ENCODE measurements at places on chromosomes 2 and 18. TPM values are rescaled to one million over a fixed set of nuclear protein-coding genes. Genes with fewer than 3 reads are reported as not detected.
A peak's percentile ranks its signal among the peaks of the same experiment; 100 is the strongest.

DNA sequence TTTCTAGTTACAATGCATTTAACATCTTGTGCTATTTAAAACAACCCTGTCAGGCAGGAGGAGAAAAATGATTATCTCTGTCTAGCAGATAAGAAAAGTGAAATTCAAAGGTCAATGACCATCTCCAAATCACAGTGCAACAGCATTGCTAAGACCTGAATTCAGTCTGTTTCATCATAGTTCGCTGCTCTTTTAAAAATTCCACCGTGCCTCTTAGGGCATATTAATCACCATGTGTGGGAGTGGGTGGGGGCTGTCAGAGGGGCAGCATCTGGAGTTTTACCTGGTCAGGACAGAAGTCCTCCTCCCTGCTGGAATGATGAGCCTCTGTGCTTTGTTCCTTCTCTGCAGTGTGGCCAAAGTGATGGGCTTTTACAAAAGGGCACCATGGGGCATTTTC, 418.7 kb upstream of the RGPD4 start:
- no peak for DNase-seq

- no peak for DNase-seq
Observed at GRCh38 chr2:47039913-47040562, 115.1 kb downstream of the STPG4 start.

DNA sequence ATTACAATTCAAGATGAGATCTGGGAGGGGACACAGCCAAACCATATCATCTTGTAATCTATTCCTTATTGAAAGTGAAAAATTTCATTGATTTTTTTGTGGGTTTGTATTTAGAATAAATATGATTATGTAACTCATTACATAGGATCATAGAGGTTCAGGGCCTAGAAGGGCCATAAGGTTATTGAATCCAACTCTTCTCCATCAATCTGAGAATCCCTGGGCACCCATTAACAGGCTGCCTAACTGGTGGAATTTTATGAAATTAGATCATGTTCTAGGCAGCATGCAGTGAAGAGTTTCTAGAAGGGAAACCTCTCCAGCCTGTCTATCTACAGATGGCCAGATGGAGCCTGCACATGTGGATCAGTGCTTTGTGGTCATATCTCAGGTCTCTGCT, 6.3 kb upstream of the APOB start:
- DNase-seq = no peak

GRCh38 chr2:73877071-73877802, 15.6 kb upstream of the ACTG2 start:
- no peak for DNase-seq

DNA sequence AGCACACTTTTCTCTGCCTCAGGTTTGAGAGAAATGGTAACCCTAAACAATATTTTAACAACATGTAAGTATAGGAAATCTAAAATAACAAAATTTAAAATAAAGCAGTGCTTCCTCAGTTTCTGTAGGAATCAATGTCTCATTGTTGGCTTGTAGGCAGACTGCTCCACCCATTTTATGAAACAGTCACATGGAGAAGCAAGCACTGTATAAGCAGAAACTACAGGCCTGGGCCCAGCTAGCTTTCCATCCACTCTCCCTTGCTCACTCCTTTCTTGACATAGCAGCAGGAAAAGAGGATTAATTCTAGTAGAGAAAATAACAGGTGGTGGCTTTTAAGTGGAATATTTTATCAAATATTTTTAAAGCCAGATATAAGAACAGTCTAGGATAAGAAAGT, 97.2 kb downstream of the PLEKHM3 start:
- DNase-seq = no peak

DSG1 gene
- not detected for total RNA-seq

DNA sequence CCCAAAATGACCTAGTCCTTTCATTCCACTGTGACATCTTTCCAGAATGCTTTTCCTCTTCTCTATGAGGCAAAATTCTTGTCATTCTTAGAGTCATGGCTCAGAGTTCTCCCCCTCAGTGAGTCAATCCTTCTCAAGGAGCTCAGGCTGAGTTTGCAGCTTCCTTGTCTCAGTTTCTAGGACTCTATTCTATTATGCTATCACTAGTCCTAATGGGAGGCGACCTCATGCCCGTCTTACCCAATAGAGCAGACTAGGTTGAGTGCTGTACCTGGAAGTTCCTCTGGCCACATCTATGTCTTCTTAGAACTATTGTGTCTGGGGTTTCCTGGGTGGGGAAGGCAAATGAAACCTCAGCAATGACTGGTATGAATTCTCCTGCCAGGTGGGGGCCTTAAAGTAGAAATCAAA, 51.5 kb downstream of the HAUS1 start:
- no peak for DNase-seq

- DNase-seq = peak; percentile 61
Observed at GRCh38 chr2:218168635-218169462, 2.1 kb upstream of the CXCR1 start.

MAP2 gene
- total RNA-seq = not detected

RNF149 gene
- total RNA-seq = 90.3 TPM

DNA sequence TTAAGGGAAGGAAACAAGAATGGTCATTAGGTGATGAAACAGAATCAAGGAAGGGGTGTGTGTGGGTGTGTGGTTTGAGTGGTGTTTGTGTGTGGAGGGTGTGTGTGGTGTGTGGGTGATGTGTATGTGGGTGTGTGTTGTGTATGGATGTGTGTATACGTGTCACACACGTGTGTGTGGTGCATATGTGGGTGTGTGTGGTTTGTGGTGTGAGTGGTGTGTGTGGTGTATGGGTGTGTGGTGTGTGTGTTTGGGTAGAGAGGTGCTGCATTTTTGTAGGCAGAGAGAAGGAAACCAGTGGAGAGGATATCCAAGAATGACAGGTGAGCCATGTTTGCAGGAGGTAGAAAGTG, 1.1 kb upstream of the CEP192 start:
- peak; percentile 56 for DNase-seq

CHRNG gene
- not detected for total RNA-seq

CACNB4 gene
- total RNA-seq = 0.71 TPM

- no peak for DNase-seq
Observed at GRCh38 chr2:127897531-127898211, 11.9 kb upstream of the AMMECR1L start.

- DNase-seq = no peak
Observed at GRCh38 chr2:201936817-201937216, 96.8 kb upstream of the FZD7 start.

- no peak for DNase-seq
Observed at GRCh38 chr2:219648176-219648575, 20.7 kb downstream of the SLC4A3 start.

DNA sequence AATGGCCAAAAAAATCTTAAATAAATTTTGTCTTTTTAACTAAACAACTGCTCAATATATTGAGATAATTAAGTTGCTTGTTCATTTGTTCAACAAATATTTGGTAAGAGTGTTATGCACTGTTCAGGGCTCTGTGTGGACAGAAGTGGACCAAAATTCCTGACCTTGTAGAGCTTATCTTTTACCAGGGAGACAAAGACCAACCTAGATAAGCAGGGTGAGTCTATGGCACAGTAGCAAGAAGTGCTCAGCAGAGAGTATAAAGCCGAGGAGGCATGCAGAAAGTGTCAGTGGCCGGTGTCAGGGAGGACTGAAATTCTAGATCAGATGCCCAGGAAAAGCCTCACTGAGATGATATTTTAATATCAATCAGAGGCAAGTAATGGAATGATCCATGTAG, 2.6 kb downstream of the RAB27B start:
- no peak for DNase-seq

DNA sequence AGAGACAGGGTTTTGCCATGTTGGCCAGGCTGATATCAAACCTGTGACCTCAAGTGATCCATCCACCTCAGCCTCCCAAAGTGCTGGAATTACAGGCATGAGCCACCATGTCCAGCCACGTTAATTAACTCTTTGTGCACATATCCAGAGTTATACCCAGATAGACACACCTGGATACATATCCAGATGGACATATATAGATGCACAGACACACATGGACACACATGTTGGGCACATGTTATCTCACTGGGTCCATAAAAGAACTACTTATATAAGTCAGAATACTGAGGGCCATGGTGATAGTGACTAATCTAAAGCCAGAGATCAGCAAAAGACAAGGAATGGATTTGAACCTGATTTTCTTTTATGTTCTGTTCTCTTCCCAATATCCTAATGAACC, 158.6 kb downstream of the IRS1 start:
- no peak for DNase-seq

PTPN18 gene
- 64.5 TPM for total RNA-seq

- no peak for DNase-seq
Observed at GRCh38 chr2:98778741-98779483, 48.0 kb upstream of the MGAT4A start.

GRCh38 chr2:212359425-212360067, 179.1 kb downstream of the ERBB4 start:
- DNase-seq = no peak

CD226 gene
- total RNA-seq = 50.9 TPM

GRCh38 chr2:209125291-209125690, 298.6 kb upstream of the MAP2 start:
- no peak for DNase-seq

DNA sequence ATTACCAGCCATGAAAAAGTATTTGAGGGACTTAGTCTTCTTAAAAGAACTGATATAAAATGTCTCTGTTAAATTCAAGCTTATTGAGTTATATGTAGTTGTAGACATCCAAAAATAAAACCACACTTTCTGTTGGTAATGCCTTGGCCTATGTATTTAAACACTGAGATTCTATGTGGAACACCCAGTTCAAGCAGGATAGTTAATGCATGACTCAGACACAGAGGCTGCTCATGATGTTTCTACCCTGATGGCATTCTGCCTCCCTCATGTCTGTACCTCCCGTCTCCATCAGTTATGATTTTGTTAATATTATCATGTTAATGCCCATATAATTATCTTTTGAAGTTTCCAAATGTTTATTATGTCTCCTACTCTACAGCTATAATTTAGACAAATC, 164.5 kb downstream of the XIRP2 start:
- no peak for DNase-seq

NAT8 gene
- total RNA-seq = not detected

MC5R gene
- total RNA-seq = not detected

PFN4 gene
- not detected for total RNA-seq

GRCh38 chr2:289362-290089, 1.6 kb upstream of the ALKAL2 start:
- peak; percentile 42 for DNase-seq

DNA sequence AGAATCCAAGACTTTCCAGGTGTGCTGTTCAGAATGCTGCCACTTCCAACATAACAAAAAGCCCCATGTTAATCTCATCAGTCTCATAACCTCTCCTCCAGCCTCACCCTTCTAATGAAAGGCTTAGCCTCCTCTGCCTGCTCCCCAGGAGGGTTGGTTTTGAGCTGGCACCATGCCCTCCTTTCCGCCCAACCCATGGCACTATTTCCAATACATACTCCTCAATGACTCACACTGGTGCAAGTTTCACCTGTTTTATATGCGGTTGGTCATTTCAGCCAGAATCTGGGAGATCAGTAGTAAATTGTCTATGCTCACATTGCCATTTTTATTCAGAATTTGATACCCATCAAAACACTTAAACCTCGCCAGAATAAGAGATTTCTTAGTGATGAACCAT, 157.6 kb upstream of the NRP2 start:
- no peak for DNase-seq

DNA sequence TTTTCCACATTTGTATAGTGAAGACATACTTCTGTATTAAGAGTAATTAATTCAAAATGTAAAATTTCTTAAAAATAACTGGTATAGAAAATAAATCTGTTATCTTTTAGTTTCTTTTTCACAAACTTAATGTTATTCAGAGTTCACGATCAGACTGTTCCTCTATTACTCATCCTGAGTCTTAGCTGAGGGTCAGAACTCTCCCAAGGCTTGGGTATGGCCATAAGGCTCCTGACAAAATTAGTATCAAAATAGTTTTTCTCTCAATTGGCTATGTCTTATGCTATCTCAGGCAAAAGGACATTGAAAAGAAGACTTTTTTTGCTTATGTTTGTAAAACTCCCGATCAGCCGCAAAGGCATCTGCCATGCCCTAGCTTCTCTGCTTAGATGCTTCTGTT, 56.1 kb upstream of the NAB1 start:
- no peak for DNase-seq

GRCh38 chr18:2948038-2948437, 64.9 kb downstream of the LPIN2 start:
- DNase-seq = no peak

DNA sequence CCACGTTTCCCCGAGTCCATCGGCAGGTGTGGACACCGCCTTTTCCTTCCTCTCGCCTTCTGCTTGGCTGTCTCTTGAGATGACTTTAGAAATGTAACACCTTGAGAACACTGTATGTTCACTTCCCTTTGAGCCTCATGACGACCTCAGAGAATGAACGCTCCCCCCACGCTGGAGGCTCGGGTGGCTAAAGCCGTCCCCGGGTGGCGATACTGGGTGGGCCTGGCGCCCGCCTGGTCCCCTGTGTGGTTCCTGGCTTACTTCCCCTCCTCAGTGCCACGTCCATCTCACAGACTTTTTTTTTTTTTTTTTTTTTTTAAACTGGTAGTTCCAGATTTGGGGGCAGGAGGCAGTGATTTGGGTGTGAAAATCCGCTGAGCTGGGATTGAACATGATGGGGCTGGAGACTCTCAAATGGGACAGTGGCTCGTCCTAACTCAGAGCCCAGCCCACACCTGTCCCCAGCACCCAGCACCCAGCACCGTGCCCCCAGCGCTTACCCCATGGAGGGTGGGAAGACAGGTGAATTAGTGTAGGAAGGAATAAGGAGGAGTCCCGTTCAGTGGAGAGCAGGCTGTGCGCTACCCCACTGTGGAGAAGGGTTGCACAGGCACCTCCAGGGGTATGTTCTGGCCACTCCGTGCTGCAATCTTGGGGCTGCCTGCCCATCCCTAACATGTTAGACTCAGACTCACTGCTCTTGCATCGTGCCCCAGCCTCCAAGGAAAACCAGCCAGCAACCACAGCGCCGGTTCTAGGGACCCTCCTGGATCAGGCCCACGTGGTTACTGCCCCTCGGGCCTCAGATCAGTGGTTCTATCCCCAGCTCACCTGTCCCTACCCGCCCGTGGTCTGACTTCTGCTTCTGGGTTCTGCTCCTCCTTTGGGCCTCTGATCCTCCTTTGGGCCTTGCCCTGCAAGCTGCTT, 174.0 kb downstream of the ASB1 start:
- no peak for DNase-seq

DNA sequence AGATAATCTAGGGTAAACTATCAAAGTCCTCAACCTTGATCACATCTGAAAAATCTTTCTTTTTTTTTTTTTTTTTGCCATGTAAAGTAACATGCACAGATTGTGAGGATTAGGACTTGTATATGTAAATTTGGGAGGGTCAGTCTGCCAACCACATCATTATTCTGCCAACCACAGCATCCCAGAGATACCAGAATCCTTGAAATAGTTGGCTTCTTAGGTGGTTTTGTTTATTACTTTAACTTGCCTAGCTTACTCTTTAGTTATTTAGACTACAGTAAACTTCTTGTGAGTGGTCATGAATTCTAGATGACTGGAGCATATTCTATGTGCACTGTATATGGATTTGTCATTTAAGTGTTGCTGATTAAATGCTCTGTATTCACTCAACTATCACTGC, 242.1 kb upstream of the RBMS1 start:
- no peak for DNase-seq

GRCh38 chr2:238445409-238446190, 18.9 kb downstream of the ASB1 start:
- no peak for DNase-seq

Data from activated naive CD8-positive, alpha-beta T cell treated with anti-CD3 and anti-CD28 coated beads, Interleukin-2, amount 10 ng/mL, durations not matched to agents 7 days and 5 days (primary cell).